ENCODE measurements at places on chromosomes 7 and 10.

DNA sequence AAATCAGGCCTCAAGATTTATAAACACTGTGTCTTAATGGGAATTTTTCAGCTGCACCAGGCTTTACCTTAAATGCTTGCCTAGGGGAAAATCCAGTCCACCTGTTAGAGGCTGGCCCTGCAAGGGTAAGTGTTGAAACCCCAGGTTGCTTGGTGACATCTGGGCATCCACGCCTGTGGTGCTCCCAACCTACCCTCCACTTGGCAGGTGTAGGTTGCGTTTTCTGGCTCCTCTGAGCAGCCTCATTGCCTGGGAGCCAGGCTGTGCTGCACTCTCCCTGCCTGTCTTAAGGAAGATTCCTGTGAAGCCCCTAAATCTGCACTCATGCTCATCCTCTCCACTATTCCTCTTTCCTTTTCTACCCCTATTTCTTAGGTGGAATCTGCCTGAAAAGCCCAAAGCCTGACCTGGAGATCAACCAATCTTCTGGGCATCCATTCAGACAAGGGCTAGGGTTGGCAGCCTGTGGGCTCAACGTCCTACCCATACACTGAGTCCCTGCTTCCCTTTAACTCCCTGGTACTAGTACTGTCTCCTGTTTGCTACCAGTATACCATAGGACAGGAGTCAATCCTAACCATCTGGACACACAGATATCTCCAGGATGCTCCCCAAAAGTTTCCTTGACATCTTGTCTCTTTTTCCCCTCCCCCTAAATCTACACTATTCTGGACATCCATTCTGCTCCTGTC, 150.4 kb downstream of the PDE1C start:
- no peak for DNase-seq

GRCh38 chr7:123601530-123601929, at the start of gene ASB15:
Gene ASB15, plus strand, starts transcription at chr7:123601821. Its CDS starts 12,682 bp downstream, at chr7:123614503.
- no peak for DNase-seq

DNA sequence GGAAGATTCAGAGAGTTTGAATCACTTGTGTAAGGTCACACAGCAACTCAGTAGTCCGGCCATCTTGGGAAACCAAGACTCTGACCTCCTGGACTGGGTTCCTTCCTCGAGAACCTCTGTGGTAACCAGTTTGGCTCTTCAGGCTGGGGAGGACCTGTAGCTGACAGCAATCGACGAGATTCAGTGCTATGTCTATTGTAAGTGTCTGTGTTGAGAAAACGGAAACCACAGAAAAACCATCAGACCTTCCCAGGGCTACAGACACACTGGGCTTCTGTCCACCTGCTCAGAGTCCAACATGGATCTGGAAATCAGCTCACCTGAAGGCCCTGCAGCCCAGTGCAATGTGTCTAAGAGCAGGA, 403.7 kb downstream of the RPS24 start:
- DNase-seq: no peak

GRCh38 chr7:17854261-17855047, 85.8 kb downstream of the SNX13 start:
- no peak for DNase-seq

DNA sequence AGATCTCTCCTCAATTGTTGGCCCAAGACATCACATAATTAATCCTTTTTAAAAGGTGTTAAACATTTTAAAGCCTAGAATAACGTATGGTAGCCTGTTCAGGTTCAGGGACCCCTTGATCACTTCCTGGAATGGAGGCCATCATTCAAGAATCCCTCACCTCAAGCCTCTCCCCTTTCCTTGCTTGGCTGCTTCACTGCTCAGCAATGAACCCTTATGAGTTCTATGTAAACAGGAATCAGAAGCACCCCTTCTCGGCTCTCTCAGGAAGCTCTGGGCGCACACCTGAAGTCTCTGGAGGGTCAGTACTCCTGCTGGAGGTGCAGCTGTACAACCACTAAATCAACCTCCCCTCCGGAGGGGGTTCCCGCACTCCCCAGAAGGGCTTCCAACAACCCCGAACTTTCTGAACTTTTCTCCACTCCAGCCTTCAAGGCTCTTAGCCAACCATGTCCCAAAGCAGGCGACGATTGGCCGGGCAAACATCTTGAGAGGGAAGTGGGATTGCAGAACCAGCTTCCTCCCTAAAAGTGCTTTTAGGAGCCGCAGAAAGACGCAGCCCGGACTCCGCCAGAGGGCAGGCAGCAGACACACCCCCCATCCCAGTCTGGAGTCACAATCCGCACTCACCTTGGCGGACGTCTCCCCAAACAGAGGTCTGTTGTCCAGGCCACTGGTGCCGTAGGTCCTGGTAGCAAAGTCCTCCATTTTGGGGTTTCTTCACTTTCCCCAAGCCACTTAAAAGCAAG, 562 bp downstream of the TMEM243 start:
- DNase-seq: peak; percentile 62

DNA sequence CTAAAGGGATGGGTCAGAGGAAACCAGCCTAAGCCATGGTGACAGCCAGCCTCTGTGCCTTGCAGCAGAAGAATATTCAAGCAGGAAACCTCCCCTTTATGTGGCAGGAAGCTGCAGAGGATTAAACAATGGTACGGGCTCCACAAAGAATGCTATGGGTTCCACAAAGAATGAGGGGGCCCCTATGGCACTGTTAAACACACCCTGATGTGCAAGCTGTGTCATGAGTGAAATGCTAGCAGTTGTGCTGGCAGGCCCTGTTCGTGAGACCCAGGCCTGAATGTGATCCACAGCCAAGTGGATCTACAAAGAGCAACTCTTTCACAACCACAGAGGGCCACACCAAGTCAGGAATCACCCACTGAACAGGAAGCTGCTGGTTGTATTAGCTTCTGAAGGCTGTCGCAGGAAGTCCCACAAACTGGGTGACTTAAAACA, 68.9 kb downstream of the MYOF start:
- peak; percentile 46 for DNase-seq

GRCh38 chr7:71208881-71209280, 76.9 kb downstream of the GALNT17 start:
- peak; percentile 29 for DNase-seq

GRCh38 chr10:69780077-69780476, 21.6 kb upstream of the COL13A1 start:
- DNase-seq: no peak

DNA sequence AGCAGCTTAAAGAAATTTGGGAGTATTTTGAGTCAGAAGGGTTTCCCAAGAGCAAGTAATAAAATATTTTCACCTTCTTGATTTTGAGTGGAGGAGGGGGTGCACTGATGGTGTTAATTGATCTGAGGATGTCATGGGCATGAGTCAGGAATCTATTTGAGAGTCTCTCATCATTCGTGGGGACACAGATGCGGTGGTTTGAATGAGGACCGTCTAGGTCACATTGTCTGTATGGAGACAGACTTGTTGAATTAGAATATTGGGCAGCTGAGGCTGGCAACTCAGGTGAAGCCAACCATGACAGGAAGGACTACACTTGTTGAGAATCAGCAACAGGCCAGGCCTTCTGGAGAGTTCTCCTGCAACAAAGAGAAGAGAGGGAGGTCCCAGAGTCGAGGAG, 127.0 kb downstream of the INSYN2A start:
- no peak for DNase-seq

- DNase-seq: peak; percentile 53
These were observed at the start of gene COL26A1 for GRCh38 chr7:101362334-101363195. Gene COL26A1, plus strand, starts transcription at chr7:101362875. Its CDS starts 158 bp downstream, at chr7:101363033.

- DNase-seq: no peak
These were observed 133.3 kb downstream of the KCNMA1 start for GRCh38 chr10:77504196-77504872.

GRCh38 chr10:122144199-122144598, 126.9 kb upstream of the BTBD16 start:
- no peak for DNase-seq

- no peak for DNase-seq
These were observed 25.0 kb downstream of the IGF2BP3 start for GRCh38 chr7:23445326-23445725.

DNA sequence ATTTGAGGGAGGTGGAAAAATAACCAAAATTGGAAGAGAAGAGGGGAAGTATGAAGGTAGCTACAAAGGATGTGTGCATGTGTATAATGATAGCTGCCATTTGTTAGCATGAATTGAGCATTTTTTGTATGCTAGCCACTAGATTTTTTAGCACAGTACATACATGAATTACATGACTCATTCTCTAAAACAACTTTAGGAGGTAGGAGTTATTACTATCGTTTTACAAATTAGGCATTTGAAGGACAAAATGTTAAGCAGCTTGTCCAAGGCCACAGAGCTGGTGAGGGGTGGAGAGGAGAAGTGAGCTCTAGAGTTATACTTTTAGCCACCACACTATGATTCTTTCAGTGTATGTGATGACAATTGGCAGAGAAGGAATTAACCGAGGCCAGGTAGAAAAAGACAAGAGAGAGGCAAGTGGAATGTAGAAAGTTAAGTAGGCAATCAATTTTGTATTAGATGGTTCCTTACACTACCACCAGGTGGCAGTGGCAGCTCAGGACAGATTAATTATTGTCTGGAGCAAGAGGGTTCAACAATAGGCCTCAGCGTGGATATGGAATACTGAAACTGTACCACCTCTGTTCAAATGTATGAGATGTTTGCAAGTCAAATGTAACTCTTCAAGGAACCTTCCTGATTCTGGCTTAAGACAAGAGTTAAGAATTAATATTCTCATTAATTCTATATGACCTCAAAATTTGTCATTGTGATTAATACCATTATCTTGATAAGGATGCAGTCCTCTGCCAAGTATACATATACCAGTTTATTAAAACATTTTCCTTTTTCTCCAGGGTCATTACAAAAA, 128.0 kb downstream of the MBL2 start:
- DNase-seq: peak; percentile 40

GRCh38 chr10:47121336-47121735, 178.7 kb upstream of the GDF10 start:
- no peak for DNase-seq

DNA sequence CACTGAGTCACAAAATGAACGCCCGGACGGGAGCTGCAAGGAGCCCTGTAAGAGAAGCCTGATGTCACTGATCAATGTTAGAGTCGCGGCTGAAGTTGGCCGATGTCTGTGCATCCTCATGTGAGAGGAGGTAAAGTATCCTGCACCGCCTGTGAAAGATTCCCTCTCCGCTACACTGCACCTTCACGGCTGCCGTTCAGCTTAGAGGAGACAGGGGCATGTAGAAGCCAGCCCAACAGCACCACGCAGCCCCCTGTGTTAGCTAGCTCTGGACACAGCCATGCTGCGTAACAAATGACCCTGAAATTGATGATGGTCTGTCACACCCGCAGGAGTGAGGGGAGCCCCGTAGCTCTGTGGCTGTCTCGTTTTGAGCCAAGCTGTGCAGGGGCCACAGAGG, 81.5 kb upstream of the DIP2C start:
- peak; percentile 25 for DNase-seq

DNA sequence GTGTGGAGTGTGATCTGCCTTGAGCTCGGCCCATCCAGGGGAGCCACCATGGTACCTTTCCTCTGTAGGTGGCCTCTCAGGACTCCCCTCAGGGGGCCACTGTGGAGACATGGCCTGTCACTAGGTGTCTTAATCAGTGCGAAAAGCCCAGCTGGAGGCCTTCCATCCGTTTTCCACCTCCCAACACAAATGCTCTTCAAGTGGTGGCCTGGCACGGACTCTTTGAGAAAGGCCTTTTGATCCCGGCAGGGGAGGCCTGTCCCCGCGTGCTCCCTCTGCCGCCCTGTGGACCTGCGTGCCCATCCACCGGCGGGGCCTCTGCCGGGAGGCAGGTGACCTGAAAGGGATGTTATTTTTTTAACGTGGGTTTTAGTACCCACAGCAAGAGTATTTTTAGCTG, 149.5 kb downstream of the RGS10 start:
- DNase-seq: no peak

DNA sequence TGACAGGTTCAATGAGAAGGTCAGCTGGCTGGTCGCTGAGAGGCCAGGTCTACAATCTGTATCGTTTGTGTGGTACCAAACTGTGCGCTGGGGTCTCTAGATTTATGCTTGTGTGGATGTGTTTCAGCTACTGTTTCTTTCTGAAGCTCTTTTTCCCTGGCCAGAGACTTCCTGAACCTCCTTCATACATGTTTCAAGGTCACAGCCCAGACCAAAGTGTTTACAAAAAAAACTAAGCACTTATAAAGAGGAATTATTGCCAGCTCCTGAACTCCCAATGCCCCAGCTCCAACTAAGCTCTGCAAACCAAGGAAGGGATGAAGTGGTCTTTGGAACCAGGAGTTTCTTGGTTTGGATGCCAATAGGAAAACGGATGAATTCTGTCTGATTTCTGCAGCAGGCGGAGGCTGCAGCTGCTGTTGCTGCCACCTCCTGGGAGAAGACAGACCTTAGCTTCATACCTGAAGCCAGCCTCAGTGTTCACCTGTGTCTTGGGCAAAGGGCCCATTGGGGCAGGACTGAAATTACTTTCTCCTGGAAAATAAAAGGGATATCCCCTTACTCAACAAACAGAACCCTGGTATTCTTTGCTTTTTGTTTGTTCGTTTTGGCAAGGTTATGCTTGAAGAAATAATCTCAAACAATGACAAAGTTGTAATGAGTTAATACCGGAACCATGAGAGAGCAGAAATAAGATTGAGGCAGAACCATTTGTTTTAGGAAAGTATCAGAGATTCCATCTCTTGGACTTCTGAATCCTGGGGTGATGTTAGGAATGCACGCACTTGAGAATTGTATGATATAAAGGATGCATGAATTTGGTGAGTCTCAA, 24.6 kb upstream of the MKLN1 start:
- peak; percentile 46 for DNase-seq

GRCh38 chr7:122637784-122638183, 61.1 kb downstream of the RNF133 start:
- DNase-seq: peak; percentile 28

GRCh38 chr7:144026203-144026883, 22.4 kb upstream of the OR2A5 start:
- no peak for DNase-seq

DNA sequence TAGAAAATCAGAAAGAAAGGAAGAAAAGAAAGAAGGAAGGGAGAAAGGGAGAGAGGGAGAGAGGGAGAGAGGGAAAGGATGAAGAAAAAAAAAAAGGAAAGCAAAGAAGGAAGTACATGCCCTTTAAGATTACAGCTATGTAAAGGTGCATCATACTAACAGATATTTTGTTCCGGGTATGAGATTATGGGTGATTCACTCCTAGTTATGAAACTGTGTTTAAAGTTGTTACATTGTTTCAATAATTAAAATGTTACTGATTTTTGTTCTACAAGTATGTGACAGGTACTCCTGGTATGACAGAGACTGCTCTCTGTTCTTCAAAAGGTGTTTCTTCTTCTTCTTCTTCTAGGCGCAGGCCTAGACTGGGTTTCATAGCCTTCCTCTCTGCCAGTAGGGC, 808.9 kb downstream of the GRID1 start:
- no peak for DNase-seq

- DNase-seq: peak; percentile 62
These were observed 56.8 kb upstream of the SVIL start for GRCh38 chr10:29691564-29692072.

GRCh38 chr7:121113288-121113687, 124.8 kb downstream of the CPED1 start:
- DNase-seq: no peak

GRCh38 chr7:100674411-100675104, 1.0 kb downstream of the GNB2 start:
- peak; percentile 69 for DNase-seq

GRCh38 chr10:130932326-130933007, 379.1 kb downstream of the TCERG1L start:
- no peak for DNase-seq
